NCI-H446 treated with DMSO at 0.1 percent for 48 hours (cell line): ENCODE measurements at places on chromosomes 2 and 18.

DNA sequence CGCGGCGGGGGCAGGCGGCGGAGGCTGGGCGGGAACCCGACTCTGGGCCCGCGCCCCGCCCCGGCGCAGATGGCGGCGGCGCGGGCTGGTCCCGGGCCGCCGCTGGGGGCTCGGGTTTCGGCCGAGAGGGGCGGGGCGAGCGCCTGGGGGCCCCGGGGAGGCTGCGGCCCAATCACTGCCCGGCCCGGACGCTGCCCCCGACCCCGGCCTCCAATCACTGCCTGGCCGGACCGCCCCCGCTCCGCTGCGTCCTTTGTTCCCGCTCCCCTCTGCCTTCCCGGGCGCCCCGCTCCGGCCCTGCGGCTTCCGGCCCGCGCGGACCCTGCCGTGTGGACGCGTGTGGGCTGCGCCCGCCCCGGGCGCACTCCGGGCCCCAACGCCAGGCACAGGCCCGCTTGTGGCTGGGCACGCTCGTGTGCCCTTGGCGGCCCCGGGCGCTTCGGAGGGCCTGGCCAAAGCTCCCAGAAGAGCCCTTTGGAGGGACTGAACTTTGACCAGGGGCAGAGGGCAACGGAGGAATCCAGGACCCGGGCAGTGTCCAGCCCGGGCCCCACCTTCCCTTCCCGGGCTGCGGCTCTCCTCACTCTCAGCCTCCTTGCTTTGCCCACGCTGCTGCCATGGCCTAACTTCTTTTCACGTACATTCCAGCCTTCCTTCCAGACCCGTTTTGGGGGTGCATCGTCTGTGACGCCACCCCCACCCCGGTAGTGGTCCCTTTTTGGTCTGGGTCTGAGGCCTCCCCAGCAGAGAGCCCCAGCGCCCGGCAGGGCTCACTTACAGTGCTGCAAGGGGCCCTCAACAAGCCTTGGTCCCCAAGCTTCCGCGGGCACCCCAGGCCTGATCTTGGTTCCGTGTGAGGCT lies 27.1 kb upstream of the PTMA start:
- no peak for DNase-seq

DNA sequence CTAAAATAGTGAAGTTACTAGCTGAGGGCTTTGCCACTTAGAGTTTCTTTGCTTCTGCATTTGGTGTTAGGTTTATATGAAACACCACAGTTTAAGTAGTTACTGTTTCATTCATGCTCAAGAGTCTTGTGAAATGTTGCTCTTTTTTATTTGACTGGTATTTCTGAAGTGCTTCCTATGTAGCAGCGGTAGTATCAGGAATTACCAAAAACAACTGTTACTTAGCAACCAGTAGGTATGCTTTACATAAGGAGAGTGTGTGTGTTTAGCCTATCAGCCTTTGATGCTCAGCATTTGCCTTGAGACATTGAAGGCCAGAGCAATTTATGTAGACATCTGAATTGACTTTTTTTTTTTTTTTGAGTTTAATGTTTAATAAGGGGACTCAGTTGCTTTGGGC lies 3.6 kb downstream of the DIS3L2 start:
- DNase-seq: no peak

DNA sequence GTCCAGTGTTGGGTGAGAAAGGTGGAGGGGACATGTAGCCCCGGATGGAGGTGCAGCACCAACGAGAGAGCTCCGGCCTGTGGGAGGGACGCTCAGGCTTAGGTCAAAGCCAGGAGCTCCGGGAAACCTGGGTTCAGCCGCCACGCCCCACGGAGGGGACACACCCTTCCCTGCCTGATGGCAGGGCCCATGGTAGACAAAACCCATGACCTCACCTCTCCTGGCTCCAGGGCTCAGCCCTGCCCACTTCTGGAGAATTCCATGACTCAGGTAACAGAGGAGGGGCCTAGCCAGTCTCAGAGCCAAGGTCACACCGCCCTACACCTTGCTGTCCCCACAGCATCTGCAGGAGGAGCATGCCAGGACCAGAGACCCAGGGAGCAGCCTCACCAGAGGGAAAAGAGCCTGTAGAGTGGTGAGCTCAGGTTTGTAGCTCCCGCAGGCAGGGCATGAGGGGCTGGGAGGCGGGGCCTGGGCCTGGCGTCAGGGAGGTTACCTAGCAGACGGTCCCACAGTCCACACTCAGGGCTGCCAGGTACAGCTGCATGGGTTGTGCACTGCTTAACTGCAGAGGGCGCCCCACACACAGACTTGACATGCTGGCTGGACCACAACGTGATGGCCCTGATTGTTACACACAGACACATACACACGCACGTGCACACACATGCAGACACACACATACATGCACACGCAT lies 70.8 kb upstream of the SMAD7 start:
- DNase-seq: no peak

DNA sequence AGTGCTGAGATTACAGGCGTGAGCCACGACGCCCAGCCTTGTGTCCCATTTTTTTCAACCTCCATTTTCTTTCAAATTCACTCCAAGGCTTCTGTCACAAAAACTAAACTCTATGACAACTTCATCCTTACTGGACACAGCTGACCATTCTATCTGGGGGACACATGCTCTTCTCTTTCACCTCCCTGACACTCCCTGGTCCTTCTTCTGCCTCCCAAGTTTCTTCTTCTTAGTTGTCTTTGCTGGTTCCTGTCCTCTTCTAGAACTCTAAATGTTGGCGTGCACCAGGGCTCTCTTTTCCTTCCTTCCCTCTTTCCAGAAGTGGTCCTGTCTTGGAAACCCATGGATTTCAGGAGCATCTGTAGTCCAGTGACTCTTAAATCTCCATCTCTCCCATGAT lies 40.1 kb upstream of the LPIN2 start:
- DNase-seq: no peak

DNA sequence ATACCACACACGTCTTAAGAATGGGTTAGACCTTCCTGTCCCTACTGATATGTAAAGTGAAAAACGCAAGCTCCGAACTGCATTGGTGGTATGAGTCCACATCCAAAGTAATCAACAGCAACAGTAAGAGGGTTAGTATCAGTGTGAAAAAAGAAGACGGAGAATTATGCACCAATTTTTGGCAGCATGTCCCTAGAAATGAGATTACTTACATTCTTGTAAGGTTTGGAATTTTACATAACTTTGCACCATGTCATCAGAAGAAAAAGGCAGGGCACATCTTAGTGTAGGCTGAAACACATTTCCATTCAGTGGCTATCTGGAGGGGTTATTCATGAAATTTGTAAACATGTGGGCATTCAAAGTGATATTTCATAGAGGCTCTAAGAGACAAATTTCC lies 88.2 kb downstream of the LONRF2 start:
- no peak for DNase-seq

- no peak for DNase-seq
These were observed 621.1 kb downstream of the STK39 start for GRCh38 chr2:167626301-167626700.

DNA sequence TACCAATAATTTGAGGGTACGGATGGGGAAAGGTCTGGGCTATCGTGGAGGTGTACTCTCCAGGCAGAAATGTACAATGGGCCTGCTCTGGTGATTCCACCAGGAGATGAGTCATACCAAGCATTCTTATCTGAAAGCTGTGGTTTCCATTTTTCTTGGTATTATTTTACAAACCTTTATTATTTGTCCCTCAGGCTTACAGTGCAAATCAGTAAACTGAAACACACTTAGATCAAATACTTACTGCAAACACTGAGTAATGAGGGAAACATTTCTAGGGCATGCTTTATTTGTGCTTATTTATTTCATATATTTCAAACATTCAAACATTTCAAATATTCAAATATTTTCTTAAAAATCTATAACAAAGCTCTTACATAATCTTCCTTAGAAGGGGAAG lies 319.8 kb downstream of the RND3 start:
- DNase-seq: no peak

GRCh38 chr2:217902379-217903141 lies 100.2 kb downstream of the TNS1 start:
- DNase-seq: no peak

DNA sequence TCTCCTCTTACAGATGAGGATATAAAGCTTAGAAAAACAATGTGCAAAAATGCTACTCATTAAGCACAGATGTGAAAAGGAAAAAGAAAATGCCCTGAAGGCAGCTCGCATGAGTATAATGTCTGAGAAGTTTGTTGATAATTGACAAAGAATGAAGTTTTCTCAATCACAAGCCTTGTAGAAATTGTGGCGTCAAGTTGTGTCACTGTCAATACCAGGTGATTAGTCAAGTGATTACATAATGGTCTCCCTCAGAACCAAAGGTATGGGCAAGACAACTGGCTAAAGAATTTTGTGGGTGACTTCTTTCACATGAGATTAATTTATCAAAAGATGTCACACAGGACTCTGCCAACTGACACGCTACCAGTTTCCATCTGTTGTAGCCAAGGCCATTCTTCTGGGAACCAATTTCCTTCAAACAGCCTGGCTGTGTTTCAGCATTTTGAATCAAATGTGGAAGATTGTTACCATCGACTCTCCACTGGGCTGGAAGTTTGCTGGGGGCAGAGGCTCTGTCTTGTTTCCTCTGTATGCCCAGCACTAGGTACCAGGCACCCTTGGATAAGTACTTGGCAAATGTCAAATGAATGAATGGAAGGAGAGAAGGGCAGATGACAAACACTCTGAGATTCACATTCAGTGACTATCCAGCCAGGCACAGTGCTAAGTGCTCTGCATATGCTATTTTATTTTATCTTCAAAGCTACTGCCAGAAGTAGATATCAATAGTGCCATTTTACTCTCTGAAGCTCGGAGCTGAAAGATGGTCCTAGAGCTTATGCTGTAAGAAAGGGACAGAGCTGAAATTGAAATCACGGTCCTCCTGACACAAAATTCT lies 5.9 kb upstream of the FN1 start:
- DNase-seq: no peak

GRCh38 chr2:180442860-180443644 lies 436.0 kb upstream of the CWC22 start:
- no peak for DNase-seq

DNA sequence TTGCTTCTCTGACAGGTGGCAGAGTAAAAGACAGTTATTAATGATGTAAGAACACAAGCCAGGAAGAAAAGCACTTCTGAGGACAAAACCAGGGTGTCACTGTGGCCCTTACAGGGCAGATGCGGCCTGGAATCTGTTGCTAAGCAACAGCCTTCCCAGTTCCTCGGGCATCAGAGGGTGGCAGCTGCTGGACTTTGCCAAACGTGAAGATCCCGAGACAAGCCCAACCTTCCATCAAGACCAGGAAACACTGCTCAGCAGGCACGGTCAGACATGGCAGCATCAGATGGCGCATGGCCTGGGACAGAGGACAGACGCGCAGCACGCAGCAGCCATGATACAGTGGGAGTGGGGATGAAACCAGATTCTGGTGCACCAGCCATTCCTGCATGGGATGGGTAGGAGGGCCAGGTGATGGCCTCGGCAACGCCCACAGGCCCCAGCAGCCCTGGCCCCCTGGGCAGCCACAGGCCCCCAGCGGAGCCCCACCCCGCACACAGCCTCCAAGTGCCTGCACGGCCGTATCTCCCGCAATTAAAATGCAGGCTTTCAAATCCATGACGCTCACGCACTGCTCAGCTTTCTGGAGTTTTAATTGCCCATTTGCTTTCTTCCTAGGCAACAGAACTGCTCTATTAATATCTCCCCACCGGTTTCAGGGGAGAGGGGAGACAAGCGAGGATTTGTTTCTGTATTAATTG lies 89.0 kb downstream of the EIPR1 start:
- no peak for DNase-seq

DNA sequence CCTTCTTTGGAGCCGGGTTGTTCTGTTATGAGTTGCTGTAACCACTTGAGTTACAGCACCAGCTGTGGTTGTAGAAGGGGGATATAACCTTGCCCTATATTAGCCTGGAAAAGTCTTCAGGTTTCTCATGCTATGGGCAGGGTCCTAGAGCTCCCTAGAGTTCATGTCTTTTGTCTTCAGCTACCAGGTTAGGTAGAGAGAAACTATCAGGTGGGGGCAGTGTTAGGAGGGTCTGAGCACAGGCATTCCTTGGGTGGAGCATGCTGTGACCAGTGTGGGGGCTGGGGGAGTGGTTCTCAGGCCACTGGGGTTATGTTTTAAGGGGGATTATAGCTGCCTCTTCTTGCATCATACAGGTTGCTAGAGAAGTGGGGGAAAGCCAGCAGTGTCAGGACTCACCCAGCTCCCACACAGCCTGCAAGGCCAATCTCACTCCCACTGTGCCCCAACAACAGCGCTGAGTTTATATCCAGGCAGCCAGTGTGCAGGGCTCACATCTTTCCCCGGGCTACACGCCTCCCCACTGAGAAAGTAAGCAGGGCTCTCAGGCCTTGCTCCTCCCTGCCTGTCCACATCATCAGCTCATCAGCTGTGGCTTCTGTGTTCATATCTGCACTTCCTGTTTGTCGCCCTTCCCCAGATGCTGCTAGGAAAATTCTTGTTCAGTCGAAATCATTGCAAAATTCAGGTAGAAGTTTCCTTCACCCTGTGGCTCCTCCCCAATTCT lies 133.8 kb upstream of the NRXN1 start:
- no peak for DNase-seq

DNA sequence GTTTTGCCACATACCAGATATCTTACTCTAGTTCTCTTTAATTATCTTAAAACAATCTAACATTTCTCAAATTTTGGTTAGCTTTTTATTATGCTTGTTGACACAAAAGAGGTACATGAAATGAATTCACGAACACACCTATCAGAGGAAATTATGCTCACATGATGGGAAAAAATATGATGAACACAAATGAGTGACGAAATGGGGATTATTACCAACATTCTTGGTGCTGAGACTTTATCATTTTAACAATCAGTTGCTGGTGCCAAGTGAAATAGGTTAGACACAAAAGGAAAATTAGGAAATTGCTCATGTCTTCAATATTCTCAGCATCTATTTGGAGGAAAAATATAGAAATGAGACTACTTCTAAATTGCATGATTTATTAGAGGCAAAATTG lies 944.7 kb upstream of the NRXN1 start:
- no peak for DNase-seq

DNA sequence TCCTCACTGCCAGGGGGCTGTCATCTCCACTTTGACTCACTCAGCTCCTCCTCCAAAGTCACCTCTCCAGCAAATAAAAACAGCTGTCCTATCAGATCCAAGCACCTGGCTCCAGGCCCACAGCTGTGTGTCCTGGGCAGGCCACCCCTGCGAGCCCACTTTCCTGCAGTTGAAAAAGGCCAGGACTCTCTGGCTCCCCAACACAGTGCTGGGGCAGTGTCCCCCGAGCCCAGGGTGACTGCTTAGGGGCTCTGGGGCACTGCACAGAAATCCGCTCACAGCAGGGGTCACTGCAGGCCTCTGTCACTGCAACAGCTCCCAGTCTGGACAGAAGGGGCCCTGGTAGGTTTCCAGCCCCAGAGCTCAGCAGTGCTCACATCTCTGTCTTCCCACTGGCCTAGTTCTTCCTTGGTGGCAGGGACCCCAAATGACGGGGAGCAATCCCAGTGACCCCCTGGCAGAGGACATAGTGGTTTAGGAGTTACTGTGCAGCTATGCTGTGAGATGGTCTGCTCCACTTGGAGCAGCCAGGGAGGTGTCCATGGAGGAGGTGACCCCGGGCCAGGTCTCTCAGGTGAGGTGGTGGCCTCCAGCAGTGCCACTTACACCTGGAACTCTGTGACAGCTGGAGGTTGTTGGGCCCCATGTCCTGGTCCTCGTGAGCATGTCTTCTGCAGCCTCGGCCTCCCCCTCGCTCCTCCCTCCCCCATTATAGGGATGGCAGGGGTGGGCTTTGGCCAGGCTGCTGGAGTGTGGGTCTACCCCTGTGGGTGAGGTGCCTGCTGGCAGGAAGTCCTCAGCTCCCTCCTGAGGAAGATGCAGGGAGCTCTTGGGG lies 35.5 kb downstream of the HS6ST1 start:
- DNase-seq: no peak
